HuH-7.5 (cell line): ENCODE measurements at places on chromosomes 6 and 20.
A peak's percentile ranks its signal among the peaks of the same experiment; 100 is the strongest.

- no peak for DNase-seq
Measured at GRCh38 chr6:124973780-124974179, 11.5 kb downstream of the RNF217 start.

- no peak for DNase-seq
Measured at GRCh38 chr6:36028877-36029324, 1.3 kb downstream of the MAPK14 start.

DNA sequence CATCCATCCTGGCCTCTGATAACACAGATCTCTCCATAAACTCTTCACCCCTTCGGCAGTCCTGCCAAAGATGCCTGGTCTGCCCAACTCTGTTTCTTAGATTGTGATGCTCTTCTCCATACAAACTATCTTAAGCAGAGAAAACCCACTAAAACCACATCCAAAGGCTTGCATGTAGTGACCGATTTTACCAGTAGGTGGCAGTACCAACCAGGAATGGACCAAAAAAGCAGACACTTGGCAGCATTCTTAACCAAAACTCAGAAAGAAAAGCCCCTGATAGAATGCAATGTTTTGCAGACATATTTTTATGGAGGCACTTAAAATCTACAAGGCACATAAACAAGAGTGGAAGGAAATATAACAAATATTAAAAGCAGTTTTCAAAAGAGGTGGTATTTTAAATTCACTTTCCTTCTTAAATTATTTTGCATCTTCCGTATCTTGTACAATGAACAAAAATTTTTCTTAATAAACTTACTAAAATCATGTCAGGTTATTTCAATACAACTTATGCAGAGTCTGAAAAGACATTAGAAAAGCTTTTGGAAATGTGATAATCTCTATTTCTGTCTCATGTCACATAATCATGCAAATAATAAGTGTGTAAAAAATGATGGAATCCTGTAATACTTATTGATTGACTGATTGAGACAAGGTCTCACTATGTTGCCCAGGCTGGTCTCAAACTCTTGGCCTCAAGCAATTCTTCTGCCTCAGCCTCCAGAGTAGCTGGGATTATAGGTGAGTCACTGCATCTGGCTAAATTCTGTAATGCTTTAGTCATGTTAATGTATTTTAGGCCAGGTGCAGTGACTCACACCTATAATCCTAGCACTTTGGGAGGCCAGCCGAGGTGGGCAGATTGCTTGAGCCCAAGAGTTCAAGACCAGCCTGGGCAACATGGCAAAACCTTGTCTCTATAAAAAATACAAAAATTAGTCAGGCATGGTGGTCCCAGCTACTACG, 29.4 kb downstream of the LRP11 start:
- no peak for DNase-seq

DNA sequence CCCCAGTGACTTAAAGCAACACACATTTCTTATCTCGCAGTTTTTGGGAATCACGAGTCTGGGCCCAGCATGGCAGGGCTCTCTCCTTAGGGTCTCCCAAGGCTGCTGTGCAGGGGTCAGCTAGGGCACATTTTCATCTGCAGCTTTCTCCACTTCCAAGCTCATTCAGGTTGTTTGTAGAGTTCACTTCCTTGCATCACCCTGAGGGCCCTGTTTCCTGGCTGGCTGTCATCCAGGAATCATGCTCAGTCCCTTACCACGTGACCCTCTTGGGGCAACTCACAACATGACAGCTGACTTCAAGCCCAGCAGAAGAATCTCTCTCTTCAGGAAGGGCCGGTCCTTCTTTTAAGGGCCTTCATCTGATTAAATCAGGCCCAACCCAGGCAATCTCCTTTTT, 21.3 kb downstream of the SNAP25 start:
- no peak for DNase-seq

DNA sequence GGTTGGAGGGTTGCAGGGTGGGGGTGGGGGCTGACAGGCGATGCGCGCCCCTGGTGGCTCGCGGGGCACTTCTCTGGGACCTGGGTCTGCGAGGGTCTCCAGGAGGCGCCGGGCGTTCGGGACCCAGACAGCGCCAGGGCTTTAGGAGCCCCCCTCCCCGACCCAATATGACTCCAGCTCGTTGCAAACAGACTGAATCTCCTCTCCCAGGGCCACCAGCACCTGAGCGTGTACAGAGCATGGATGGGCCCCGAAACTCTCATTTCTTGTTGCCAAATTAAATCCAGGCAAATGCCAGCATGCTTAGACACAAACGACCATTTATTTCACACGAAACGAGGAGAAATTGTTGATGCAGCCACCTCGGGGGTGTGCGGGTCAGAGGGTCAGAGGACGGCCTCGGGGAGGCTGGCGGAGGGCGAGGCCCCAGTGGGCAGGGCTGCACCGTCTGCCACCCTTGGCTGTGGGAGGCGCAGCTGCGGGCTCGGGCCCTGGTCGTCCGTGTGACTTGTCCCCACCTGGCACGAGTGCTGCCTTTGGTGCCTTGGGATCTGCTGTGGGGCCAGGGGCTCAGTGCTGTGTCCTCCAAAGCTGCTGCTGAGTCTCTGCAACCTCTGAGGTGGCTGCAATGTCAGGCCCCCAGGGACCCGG, 20.9 kb upstream of the GATA5 start:
- DNase-seq = peak; percentile 84
